ENCODE measurements at places on chromosomes 6 and 20.

- no peak for DNase-seq
These were observed 84.2 kb downstream of the MYB start for GRCh38 chr6:135265278-135265677.

DNA sequence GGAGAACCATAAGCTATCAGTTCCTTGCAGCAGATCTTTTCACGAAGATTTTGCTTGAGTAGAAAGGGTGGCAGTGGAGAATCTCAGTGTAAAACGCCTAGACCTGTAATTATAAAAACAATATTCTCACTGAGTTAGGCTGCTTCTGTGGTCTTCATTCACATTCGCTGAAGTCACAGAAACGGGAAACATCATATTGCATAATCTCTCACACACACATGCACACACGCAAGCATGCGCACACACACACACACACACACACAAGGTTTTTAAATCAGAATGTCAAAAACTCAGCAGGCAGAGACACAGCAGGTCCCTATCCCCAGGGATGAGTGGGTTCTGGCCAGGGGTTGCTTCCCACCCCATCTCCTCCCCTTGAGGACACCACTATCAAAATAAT is 175.5 kb downstream of the ATXN1 start:
- no peak for DNase-seq

- peak; percentile 54 for DNase-seq
These were observed 410 bp downstream of the SYNE1 start for GRCh38 chr6:152636609-152637295.

GRCh38 chr20:47818466-47818865 is 33.2 kb upstream of the SULF2 start:
- DNase-seq, result no peak

DNA sequence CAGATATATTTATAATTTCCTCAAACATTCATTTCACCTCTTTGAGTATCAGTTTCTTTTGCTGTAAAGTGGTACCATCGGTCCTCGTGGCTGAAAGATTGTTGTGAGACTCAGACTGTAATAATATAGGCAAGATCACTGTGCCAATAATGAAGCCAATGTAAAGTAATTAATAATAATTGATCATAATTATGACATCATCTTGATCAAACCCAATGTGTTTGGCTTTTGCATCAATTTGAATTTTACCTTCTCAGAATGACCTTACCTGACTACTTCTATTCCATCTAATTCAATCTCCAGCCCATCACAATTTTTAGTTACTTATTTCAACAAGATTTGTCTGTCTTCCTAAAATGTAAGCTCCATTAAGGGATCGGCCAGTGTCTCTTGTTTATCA is 15.8 kb upstream of the MTRF1L start:
- DNase-seq, result no peak

- no peak for DNase-seq
These were observed 55.4 kb upstream of the SIRPG start for GRCh38 chr20:1712634-1713624.

DNA sequence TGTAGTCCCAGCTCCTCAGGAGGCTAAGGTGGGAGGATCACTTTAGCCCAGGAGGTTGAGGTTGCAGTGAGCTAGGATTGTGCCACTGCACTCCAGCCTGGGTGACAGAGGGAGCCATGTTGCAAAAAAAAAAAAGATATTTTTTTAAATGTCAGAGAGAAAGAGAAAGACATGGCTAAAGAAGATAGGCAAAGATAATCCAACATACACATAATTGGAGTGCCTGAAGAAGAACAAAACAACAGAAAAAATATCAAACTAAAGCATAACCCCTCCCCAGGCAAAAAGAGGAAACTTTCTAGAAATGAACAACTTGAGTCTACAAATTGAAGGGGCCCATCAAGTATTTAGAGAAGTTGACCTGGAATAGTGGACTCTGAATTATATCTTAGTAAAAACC is 14.0 kb upstream of the GRM4 start:
- DNase-seq, result no peak

DNA sequence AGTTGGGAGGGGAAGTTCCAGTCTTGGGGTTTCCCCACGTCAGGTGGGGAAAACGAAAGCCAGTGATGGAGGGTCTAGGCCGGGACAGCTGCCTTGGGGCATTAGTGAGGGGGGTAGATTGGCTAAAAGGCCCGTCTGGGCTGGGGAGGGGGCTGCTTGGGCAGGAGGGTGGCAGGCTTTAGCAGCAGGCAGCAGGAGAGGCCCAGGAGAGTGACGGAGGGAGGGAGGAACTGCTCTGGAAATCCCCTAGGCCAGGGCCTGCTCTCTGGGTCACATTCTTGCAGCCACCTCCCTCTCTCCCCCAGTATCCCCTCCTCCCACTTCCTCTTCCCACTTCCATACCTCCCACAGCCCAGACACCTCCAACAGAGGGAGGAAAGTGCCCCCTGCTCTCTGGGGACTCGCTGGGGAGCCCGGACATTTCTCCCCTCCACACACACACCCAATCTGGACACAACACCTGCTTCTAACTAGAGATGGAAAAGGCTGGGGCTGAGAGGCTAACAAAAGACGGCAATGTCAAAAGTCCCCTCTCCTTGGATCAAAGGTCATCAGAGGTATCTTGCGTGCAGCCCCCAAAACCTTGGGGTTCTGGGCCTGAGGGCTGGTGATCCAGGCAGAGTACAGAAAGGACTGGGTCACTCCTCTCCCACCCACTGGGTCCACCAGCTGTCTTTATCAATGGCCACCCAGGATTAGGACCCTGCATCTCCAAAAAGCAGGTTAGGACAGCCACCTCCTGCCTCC is 1.8 kb downstream of the NFKBIE start:
- no peak for DNase-seq

- no peak for DNase-seq
These were observed 113.3 kb downstream of the LINC00237 start for GRCh38 chr20:20992686-20993360.

GRCh38 chr20:1225263-1225782 is 521 bp upstream of the RAD21L1 start:
- DNase-seq, result no peak

DNA sequence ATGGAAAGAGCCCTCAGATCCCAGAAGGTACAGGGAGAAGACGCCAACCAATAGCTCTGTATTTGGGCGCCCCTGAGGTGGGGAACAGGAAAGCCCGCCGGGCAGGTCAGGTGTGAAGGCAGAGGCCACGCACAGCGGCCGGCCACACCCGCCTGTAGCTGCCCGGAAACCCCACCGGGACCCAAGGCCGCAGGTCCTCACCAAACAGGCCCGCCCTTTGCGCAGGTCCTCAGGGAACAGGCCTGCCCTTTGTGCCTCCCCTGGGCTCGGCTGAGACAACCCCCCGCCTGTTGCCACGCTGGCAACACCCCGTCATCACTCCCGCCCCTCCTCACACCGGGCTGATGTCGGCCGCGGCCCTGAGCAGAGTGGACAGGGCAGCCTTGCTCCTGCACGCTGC is 44.9 kb upstream of the CHRNA4 start:
- no peak for DNase-seq

DNA sequence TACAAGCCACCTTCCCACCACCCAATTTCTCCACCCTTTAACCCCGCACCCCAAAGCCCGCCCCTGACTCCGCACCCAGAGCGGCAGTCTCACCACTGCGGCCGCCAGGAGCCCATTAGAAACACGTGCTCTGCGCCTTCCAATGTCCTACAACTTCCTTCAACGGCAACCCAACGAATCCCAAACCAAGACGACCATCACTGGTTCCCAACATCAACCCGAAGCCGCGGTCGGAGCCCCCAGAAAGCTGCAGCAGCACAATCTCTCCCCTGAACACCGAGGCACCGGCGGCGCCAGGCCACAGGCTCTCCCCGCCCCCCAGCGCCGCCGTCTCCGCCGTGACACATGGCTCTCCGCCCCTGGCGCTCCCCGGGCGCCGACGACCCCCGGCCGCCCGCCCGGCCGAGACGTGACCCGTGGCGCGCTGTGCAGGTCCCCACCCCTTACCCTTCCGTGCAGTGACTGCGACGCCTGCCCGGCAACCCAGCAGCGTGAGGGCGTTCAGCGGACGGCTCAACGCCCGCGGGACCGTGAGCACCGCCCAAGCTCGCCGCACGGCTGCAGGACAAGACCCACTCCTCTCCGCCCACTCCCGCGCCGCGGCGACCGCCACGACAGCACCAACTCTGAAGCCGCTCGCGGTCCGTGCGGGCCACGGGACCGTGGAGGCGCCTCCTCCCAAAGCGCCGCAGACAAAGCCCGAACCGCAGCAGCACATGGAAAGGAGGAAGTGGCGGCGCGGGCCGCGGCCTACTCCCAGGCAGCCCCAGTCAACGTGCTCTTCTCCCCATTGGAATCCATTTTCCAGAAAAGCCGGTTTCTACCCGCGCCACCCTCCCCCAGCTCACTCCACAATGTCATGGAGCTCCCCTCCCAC is 551 bp downstream of the SYNCRIP start:
- DNase-seq, result peak; percentile 63

- no peak for DNase-seq
These were observed 253.0 kb downstream of the QKI start for GRCh38 chr6:163667372-163668060.

- DNase-seq, result no peak
These were observed 5.5 kb upstream of the CHRNA4 start for GRCh38 chr20:63366390-63367365.

- DNase-seq, result no peak
These were observed 35.7 kb upstream of the GCNT2 start for GRCh38 chr6:10485406-10485805.

DNA sequence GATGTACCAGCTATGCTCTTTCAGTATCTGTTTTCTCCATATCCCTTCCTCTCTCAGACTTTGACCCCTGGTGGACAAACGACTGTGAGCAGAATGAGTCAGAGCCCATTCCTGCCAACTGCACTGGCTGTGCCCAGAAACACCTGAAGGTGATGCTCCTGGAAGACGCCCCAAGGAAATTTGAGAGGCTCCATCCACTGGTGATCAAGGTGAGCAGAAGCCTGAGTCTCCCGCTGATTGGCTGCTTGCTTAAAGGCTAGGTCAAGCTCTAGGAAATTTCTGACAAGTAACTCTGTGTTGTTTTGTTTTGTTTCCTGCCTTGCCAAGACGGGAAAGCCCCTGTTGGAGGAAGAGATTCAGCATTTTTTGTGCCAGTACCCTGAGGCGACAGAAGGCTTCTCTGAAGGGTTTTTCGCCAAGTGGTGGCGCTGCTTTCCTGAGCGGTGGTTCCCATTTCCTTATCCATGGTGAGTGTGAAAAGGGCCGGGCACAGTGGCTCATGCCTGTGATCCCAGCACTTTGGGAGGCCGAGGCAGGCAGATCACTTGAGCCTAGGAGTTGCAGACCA is 28.6 kb downstream of the C6orf89 start:
- no peak for DNase-seq

- DNase-seq, result no peak
These were observed 339.0 kb downstream of the SYNE1 start for GRCh38 chr6:152298055-152298647.

DNA sequence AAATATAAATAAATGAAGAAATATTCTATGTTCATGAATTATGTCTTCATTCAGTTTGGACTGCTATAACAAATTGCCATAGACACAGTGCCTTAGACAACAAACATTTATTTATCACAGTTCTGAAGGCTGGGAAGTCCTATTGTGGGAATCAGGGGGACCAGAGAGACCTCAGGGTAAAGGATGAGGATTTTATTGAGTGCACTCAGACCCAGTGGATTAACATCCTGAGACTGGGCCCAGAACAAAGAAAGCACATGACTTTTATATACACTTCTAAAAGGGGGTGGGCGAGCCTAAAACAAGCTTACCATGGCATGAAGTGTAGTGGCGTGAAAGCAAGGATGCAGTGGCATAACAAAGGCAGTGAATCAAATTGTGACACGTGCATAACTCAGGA is 26.9 kb upstream of the CBLN4 start:
- no peak for DNase-seq

GRCh38 chr20:25529295-25529951 is 55.9 kb downstream of the NINL start:
- no peak for DNase-seq

- peak; percentile 58 for DNase-seq
These were observed 99.7 kb upstream of the KCNK16 start for GRCh38 chr6:39422238-39422637.

DNA sequence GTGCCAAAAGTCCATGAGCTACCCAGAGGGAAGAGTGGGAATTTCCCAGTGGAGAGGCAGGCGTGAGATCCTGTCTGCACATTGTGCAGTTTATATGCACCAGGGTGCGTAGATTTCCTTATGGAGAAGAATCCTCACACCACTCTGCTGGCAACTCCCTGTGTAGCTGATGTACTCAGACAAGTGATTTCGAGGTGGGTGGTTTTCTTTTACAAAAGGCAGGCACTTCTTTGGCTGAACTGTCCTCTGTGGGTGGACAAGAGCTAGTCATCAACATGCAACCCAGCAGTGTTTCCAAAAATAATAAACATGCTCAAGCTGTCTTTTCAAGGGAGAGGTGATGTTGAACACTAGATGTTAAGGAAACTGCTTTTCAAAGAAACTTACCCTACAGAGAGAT is 121.7 kb upstream of the NXT1 start:
- DNase-seq, result no peak

GRCh38 chr6:109834595-109835437 is 143.3 kb upstream of the GPR6 start:
- DNase-seq, result no peak

- DNase-seq, result no peak
These were observed 42.3 kb downstream of the CTNNBL1 start for GRCh38 chr20:37736132-37736531.

Measured in left ventricle myocardium inferior (tissue), 1 donor.